Neural crest cell (in vitro differentiated cells): ENCODE measurements at places on chromosomes 7 and 10. TPM values are rescaled to one million over a fixed set of nuclear protein-coding genes. Genes with fewer than 3 reads are reported as not detected.
A peak's percentile ranks its signal among the peaks of the same experiment; 100 is the strongest.

DNA sequence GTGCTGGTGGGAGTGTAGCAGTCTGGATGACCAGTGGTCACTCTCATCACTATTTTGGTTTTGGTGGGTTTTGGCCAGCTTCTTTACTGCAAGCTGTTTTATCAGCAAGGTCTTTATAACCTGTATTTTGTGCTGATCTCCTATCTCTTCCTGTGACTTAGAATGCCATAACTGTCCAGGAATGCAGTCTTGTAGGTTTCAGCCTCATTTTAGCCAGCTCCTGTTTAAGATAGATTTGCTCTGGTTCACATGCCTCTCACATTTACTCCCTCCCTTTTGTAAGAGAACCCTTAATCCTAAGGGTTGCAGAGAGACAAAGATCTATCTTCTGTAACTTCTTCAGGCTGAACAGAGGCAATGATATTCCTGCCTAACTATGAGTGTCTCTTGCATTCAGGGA is 51.2 kb upstream of the INHBA start:
- H3K27me3 ChIP-seq, result no peaks in the 10 kb centered on the region
- H3K36me3 ChIP-seq, result peaks cover 10% of the 10 kb centered on the region
- H3K4me1 ChIP-seq, result no peaks in the 10 kb centered on the region
- no peak overlapping the region for H3K4me3 ChIP-seq

GRCh38 chr10:80794994-80795393 is 257.3 kb downstream of the SH2D4B start:
- DNase-seq, result no peak
- H3K36me3 ChIP-seq, result no peaks in the 10 kb centered on the region
- no peaks in the 10 kb centered on the region for H3K27me3 ChIP-seq
- no peak overlapping the region for H3K4me3 ChIP-seq
- H3K4me1 ChIP-seq, result no peaks in the 10 kb centered on the region
- no peak overlapping the region for H3K27ac ChIP-seq

GRCh38 chr7:129529643-129530042 is 27.3 kb downstream of the SMKR1 start:
- H3K27ac ChIP-seq, result no peak overlapping the region
- peaks cover 4% of the 10 kb centered on the region for H3K4me1 ChIP-seq
- H3K27me3 ChIP-seq, result no peaks in the 10 kb centered on the region
- no peak overlapping the region for H3K4me3 ChIP-seq
- no peaks in the 10 kb centered on the region for H3K36me3 ChIP-seq

- no peak for DNase-seq
- H3K4me1 ChIP-seq, result peaks cover 4% of the 10 kb centered on the region
- no peak overlapping the region for H3K27ac ChIP-seq
- no peaks in the 10 kb centered on the region for H3K36me3 ChIP-seq
- no peak overlapping the region for H3K4me3 ChIP-seq
These were observed 22.7 kb upstream of the GTF2IRD1 start for GRCh38 chr7:74430961-74431466.

- peak; percentile 23 for DNase-seq
- H3K27me3 ChIP-seq, result no peaks in the 10 kb centered on the region
- H3K4me1 ChIP-seq, result peaks cover 67% of the 10 kb centered on the region
- H3K27ac ChIP-seq, result peak overlapping the region; percentile 98
- H3K4me3 ChIP-seq, result peak overlapping the region; percentile 86
These were observed 192.3 kb downstream of the REEP3 start for GRCh38 chr10:63713191-63714144.

DNA sequence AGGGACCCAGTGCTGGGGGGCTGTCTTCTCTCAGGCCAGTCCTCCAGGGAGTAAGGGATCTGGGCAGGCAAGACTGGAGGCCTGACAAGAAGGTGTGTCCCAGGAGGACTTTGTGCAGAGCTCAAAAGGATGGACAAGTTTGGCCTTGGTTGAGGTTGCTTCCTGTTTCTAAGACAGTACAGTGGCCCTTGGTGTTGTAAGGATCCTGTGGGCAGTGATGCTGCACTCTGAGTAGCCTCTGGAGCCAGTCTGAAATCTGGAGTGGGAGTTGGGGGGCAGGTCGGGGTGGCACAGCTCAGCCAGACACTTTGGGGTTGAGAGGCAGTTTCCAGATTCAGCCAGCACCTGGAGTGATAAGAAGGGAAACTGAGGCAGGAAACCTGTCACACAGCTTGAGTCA is 139.2 kb upstream of the ZMIZ1 start:
- no peak for DNase-seq
- H3K4me3 ChIP-seq, result no peak overlapping the region
- H3K27ac ChIP-seq, result no peak overlapping the region
- H3K36me3 ChIP-seq, result no peaks in the 10 kb centered on the region
- peaks cover 30% of the 10 kb centered on the region for H3K4me1 ChIP-seq
- peaks cover 4% of the 10 kb centered on the region for H3K27me3 ChIP-seq

- H3K4me3 ChIP-seq, result no peak overlapping the region
- H3K27me3 ChIP-seq, result no peaks in the 10 kb centered on the region
- H3K36me3 ChIP-seq, result no peaks in the 10 kb centered on the region
- no peak for DNase-seq
- H3K27ac ChIP-seq, result no peak overlapping the region
These were observed 21.1 kb upstream of the AUTS2 start for GRCh38 chr7:69577221-69577620.

- no peaks in the 10 kb centered on the region for H3K36me3 ChIP-seq
- peaks cover 7% of the 10 kb centered on the region for H3K4me1 ChIP-seq
- no peaks in the 10 kb centered on the region for H3K27me3 ChIP-seq
- no peak overlapping the region for H3K4me3 ChIP-seq
These were observed 500.5 kb upstream of the LRRN3 start for GRCh38 chr7:110590415-110590814.

DNA sequence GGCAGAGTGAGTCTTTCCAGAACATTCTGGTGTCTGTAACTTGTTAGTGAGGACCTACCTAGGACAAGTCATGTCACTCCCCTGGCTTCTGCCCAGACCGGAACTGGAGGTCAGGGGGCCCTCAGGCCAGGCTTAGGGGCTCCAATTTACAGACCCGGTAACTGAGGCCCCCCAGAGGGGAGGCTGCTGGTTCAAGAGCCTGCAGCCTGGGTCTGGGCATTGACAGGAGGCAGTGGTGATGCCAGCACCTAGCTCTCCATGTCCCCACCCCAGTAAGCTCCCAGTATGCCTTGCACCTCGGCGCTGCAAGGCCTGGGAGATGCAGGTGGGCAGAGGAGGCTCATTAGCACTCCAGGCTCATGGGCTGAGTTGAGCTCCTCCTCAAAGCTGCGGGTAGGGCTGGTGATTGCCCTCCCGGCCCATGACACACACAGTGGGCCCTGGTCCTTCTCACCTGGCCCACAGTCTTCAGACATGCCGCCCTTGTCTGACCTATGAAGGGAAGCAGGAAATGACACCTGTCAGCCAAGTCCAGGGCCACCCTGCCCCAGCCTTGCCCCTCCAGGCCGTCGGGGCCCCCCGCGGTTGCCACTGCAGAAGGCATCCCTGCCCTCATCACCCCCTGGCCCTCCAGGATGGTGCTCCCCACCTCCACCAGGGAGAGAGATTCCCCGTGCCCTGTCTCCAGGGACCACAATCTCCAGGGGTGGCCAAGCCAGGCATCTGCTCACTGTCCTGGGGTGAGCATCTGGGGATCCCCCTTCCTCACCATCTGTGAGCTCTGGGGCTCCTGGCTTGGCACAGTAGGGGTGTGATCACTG is 88.3 kb upstream of the TMEM248 start:
- H3K27ac ChIP-seq, result no peak overlapping the region
- H3K4me3 ChIP-seq, result no peak overlapping the region
- no peak for DNase-seq
- no peaks in the 10 kb centered on the region for H3K4me1 ChIP-seq
- H3K27me3 ChIP-seq, result no peaks in the 10 kb centered on the region

- no peaks in the 10 kb centered on the region for H3K36me3 ChIP-seq
- H3K27ac ChIP-seq, result no peak overlapping the region
- no peak overlapping the region for H3K4me3 ChIP-seq
- peaks cover 13% of the 10 kb centered on the region for H3K4me1 ChIP-seq
These were observed 37.0 kb downstream of the RBM20 start for GRCh38 chr10:110681023-110681681.

DNA sequence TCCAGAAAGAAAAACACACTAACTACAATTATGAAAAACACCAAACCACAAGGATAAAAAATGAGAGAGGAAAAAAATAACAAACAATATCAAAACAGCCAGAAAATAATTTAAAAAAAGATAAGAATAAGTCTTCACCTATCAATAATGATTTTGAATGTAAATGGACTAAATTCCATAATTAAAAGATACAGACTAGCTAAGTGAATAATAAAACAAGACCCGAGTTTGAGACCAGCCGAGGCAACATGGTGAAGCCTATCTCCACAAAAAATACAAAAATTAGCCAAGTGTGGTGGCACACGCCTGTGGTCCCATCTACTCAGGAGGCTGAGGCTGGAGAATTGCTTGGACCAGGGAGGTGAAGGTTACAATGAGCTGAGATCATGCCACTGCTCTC is 131.1 kb downstream of the MTERF1 start:
- H3K36me3 ChIP-seq, result peaks cover 5% of the 10 kb centered on the region
- no peak overlapping the region for H3K4me3 ChIP-seq
- H3K27me3 ChIP-seq, result no peaks in the 10 kb centered on the region
- no peaks in the 10 kb centered on the region for H3K4me1 ChIP-seq
- no peak overlapping the region for H3K27ac ChIP-seq

- peak overlapping the region; percentile 52 for H3K27ac ChIP-seq
- H3K4me3 ChIP-seq, result no peak overlapping the region
- H3K27me3 ChIP-seq, result no peaks in the 10 kb centered on the region
These were observed 35.0 kb downstream of the GPR141 start for GRCh38 chr7:37718585-37718984.

- H3K27ac ChIP-seq, result no peak overlapping the region
- peaks cover 15% of the 10 kb centered on the region for H3K4me1 ChIP-seq
- no peaks in the 10 kb centered on the region for H3K27me3 ChIP-seq
- peaks cover 3% of the 10 kb centered on the region for H3K36me3 ChIP-seq
These were observed 49.2 kb upstream of the NANOS1 start for GRCh38 chr10:118980135-118980865.

DNA sequence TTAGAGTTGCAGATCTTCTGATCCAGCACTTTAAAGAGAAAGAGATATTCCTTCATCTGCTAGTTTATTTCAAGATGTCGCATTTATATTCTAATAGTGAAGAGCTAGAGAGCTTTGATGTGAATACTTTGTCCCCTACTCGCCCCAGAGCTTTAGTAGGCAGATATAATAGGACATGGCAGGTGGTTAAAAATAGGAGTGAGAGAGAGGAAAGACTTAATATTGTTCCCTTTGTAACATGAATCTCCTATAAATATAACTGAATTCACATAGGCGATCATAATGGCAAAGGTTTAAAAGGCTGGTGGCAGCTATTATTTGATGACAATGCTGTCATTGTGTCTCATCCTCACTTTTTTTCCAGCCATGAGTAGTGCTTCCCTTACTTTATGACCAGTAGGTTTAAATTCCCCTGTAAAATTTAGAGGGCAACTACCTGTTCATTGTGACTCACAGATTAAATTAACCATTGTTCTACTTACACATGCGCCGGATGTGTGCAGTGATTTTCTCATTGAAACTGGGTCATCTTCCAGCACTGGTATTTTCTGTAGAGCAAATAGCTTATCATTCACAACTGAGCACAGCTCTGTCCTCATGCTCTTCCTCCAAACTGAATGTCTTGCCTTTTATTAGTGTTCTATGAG is 906.7 kb upstream of the CELF2 start:
- no peaks in the 10 kb centered on the region for H3K27me3 ChIP-seq
- no peak for DNase-seq
- no peak overlapping the region for H3K4me3 ChIP-seq
- no peaks in the 10 kb centered on the region for H3K36me3 ChIP-seq
- peaks cover 9% of the 10 kb centered on the region for H3K4me1 ChIP-seq

The ELFN1 gene
- total RNA-seq, result 8.5 and 9.4 TPM in 2 replicates

The TMEM176B gene
- 2.2 and 3.1 TPM in 2 replicates for total RNA-seq

The CYP2C9 gene
- not detected in 2 replicates for total RNA-seq

The SPOCK2 gene
- total RNA-seq, result 1.4 and 1.5 TPM in 2 replicates

The TMEM236 gene
- total RNA-seq, result 0.05 TPM in 1 of 2 replicates, not detected in the other
